ENCODE measurements at places on chromosomes 2 and 18.

DNA sequence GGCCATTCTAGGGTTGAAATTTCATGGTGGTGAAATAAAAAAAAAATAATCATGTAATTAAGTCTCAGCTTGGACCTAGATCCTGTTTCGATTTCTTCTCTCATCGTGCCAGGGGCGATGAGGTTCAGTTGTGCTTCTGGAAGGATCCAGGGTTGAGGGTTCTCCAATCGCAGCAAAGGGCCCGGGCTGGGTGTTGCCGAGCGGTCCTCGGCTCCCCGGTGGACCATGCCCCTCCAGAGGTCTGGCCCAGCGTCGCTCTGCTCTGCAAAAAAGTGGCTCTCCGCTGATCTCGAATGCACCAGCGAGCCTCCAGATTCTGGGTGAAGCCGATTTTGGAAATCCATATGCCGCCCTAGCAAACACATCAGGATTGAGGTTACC lies 39.0 kb downstream of the EN1 start:
- DNase-seq: no peak

GRCh38 chr2:141393214-141393545 lies 737.6 kb downstream of the LRP1B start:
- no peak for DNase-seq

GRCh38 chr2:215423928-215424540 lies 11.8 kb downstream of the FN1 start:
- DNase-seq: no peak

DNA sequence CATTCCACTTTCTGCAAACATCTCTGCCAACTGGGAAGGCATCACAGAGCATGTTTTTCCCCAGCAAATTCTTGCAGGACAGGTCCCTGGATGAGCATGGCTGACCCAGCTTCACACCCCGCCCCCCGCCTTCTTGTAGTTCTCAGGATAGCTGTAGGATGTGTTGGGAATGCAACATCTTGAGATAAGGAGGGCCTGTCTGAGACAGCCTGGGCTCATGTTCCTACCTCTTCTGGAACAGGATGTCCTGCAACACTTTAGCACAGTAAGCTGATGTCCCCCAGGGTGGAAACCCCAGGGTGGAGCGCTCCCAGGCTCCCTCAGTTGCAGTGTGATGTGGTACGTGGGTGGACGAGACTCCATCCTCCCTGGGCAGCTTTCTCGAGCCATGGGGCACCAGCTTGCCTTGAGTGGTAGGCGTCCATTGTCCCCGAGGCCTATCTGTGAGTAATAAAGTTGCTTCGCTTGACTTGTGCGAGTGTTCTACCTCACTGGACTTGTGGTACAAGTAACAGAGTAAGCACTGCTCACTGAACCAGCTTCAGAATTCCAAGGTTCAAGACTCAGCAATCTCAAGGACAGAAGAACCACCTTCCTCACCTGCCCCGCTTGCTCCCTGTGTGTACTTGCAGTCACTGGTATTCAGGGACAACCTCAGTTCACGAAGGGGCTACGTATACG lies 48.6 kb downstream of the EMX1 start:
- DNase-seq: no peak

DNA sequence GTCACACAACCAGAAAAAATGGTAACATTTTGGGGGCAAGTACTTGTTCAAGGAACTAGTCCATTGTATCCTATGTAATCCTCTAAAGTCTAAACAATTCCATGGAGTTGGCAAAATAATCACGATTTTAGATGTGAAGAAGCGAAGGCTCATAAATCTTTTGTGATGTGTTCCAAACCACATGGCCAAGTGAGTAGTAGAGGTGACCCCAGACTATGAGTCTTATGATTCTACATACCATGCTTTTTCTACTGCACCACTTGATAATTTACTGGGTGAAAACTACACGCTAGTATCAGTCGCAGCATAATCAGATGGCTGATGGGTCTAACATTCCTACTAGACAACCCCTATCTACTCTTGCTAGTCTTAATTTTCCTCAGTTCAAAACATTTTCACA lies 371.4 kb downstream of the OSR1 start:
- DNase-seq: no peak
